Forelimb muscle (tissue), 1 donor: ENCODE measurements at places on chromosomes 2 and 18. TPM values are rescaled to one million over a fixed set of nuclear protein-coding genes. Genes with fewer than 3 reads are reported as not detected.

Gene IL1R1
- 8.4 TPM for polyA plus RNA-seq

Gene ZBTB7C
- polyA plus RNA-seq, result 4.0 TPM

Gene RAMP1
- polyA plus RNA-seq, result 54.1 TPM

Gene SERPINB12
- 0.53 TPM for polyA plus RNA-seq

Gene ASB1
- polyA plus RNA-seq, result 45.8 TPM

Gene RIT2
- not detected for polyA plus RNA-seq
